ENCODE measurements at places on chromosomes 3 and 15. TPM values are rescaled to one million over a fixed set of nuclear protein-coding genes. Genes with fewer than 3 reads are reported as not detected.

Gene SCAANT1
- not detected for total RNA-seq

Gene PAQR9
- 1.6 TPM for total RNA-seq

Gene KIF23
- total RNA-seq = 10.0 TPM

Gene MESP1
- 2.2 TPM for total RNA-seq

Gene CILP
- total RNA-seq = 0.63 TPM

Gene ABI3BP
- 1.6 TPM for total RNA-seq

Gene CLDN18
- not detected for total RNA-seq

Gene TRAIP
- total RNA-seq = 6.6 TPM

Gene LDHAL6B
- total RNA-seq = not detected

Gene CCR4
- total RNA-seq = not detected
